ENCODE measurements at places on chromosomes 13 and 19. TPM values are rescaled to one million over a fixed set of nuclear protein-coding genes. Genes with fewer than 3 reads are reported as not detected.

DNA sequence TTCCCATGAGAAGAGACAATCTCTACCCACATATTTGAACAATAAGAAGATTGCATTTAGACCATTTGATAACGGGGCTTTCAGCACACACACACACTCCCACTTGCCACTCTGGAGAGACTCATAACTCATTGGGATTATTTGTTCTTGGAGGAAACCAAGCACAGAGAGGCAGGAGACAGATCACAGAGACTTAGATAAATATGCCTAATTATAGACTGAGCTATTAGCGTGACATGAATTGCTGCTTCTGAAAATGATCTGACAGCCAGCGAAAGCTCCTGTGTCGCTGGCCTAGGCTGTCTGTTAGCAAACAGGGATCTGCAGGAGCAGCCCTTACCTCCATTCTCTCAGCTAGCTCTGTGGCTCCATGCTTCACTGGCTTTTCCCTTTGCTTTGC lies 111.4 kb downstream of the CCNA1 start:
- no peak overlapping the region for H3K27ac ChIP-seq
- H3K4me3 ChIP-seq, result no peak overlapping the region
- no peaks in the 10 kb centered on the region for H3K4me1 ChIP-seq
- no peaks in the 10 kb centered on the region for H3K36me3 ChIP-seq

- H3K27me3 ChIP-seq, result no peaks in the 10 kb centered on the region
- H3K4me1 ChIP-seq, result peaks cover 28% of the 10 kb centered on the region
- no peak overlapping the region for H3K4me3 ChIP-seq
- H3K36me3 ChIP-seq, result no peaks in the 10 kb centered on the region
- H3K27ac ChIP-seq, result no peak overlapping the region
Measured at GRCh38 chr19:8571006-8571411, 6.2 kb downstream of the MYO1F start.

GRCh38 chr13:80306337-80306972 lies 34.5 kb downstream of the SPRY2 start:
- H3K4me3 ChIP-seq, result no peak overlapping the region
- H3K27me3 ChIP-seq, result no peaks in the 10 kb centered on the region
- H3K27ac ChIP-seq, result no peak overlapping the region
- no peak for DNase-seq
- H3K4me1 ChIP-seq, result no peaks in the 10 kb centered on the region
- H3K36me3 ChIP-seq, result no peaks in the 10 kb centered on the region

POLRMT gene
- total RNA-seq, result 138 TPM

DNA sequence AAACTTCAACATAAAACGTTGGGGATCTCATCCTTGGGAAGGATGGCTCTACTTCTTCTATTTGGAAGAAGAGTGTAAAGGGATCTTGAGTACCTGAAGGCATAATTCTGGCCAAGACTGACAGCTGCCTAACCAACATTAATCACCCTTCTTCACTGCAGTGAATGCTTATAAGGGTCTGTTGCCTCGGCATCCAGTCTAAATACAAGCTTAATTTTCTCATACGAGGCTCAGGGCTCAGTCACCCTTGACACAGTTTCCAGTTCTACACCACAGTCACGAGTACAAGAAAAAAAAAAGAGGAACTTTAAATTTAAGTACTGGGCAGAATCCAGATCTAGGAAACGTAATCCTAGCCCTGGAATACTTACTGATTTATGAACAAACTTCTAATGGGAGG lies 9.0 kb downstream of the FPR3 start:
- DNase-seq, result no peak
- H3K27ac ChIP-seq, result no peak overlapping the region
- no peaks in the 10 kb centered on the region for H3K27me3 ChIP-seq
- no peak overlapping the region for H3K4me3 ChIP-seq
- H3K36me3 ChIP-seq, result no peaks in the 10 kb centered on the region
- H3K4me1 ChIP-seq, result no peaks in the 10 kb centered on the region

DNA sequence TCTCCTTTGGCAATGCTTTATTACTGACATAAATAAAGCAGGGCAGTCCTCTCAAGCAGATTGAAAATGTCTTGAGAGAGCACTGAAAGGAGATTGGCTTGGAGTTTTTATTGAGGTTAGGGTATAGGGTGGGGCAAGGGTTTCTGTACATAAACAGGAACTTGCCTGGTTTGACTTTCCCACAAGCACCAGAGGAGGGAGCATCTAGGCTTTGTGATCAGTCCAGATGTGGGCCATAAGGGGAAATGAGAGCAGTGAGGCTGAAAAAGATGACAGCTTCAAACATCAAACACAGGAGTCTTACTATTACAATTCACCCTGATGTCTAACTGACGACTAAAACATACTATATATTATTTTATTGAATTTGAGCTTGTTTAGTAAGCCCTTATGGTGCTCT lies 260.9 kb downstream of the MTUS2 start:
- no peaks in the 10 kb centered on the region for H3K27me3 ChIP-seq
- no peak overlapping the region for H3K4me3 ChIP-seq
- no peak for DNase-seq
- no peaks in the 10 kb centered on the region for H3K4me1 ChIP-seq

DNA sequence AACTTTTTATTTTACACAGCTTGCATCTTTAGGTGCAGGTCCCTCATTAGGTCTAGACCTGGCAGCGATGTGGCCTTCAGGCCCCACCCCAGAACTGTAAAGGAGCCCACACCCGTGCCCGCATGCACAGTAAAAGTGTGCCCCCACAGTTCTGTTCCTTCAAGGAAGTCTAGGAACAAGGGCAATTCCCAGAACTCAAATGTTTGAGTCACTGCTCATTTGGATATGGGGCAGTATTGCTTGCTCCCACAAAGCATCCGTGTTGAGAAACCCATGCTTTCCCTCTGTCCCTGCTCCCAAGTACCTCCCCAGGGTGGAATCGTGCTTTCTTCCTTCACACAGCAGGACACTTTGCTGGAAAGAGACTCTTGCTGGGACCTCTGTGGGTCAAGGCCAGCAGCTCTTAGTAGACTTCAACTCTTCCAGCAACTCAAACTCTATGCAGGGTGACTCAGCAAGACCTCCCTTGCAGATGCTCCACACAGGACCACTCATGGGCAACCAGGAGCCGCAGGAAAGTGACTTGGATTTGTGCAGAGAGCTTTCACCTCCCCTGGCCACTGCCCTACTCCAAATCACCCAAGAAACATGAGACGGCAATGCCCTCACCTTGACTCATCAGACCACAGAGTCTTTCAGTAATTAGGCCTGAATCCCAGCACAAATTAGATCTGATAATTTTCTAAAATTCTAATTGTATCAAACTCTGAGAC lies 12.3 kb downstream of the SLC7A1 start:
- H3K4me1 ChIP-seq, result peaks cover 11% of the 10 kb centered on the region
- peak overlapping the region; percentile 43 for H3K27ac ChIP-seq
- no peak overlapping the region for H3K4me3 ChIP-seq
- no peaks in the 10 kb centered on the region for H3K27me3 ChIP-seq
- no peak for DNase-seq
- no peaks in the 10 kb centered on the region for H3K36me3 ChIP-seq

ZNF816 gene
- total RNA-seq, result 8.9 TPM

DNA sequence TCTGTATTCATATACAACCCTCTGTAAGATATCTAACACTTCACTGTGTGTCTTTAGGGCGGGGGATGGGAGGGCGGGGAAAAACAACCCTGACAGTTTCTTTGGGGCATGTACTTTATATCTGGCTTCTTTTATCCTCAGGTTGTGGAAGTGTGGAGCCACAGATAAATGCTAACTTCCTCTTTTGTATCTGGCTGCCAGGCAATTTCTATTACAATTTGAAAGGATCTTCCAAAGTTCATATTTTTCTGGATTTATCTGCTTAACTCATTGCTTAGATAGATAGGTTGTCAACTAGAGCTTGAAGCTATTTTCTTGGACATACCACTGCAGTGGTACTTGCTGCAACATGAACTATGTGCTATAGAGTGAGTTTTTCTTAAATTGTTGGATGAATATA lies 393.0 kb downstream of the LMO7 start:
- no peaks in the 10 kb centered on the region for H3K36me3 ChIP-seq
- no peak overlapping the region for H3K4me3 ChIP-seq
- H3K4me1 ChIP-seq, result 0 out of 2 replicates have a peak, but pooled peaks cover 1% of the 10 kb centered on the region
- no peaks in the 10 kb centered on the region for H3K27me3 ChIP-seq
- no peak overlapping the region for H3K27ac ChIP-seq

ZSCAN4 gene
- total RNA-seq, result not detected

GRCh38 chr13:46553521-46553885 lies 533 bp downstream of the LRCH1 start:
- no peaks in the 10 kb centered on the region for H3K27me3 ChIP-seq
- peaks cover 10% of the 10 kb centered on the region for H3K4me1 ChIP-seq
- no peak for DNase-seq
- H3K27ac ChIP-seq, result peak overlapping the region; percentile 76
- H3K36me3 ChIP-seq, result no peaks in the 10 kb centered on the region
- H3K4me3 ChIP-seq, result peak overlapping the region; percentile 88

PCP2 gene
- 0.32 TPM for total RNA-seq

All from HCT116 (cell line).